ENCODE measurements at places on chromosomes 16 and 17.

- DNase-seq, result peak; percentile 30
These were observed 844 bp downstream of the TBKBP1 start for GRCh38 chr17:47694581-47695428.

GRCh38 chr16:23608194-23608593 lies 12.1 kb upstream of the NDUFAB1 start:
- peak; percentile 48 for DNase-seq

GRCh38 chr16:86306811-86307513 lies 203.4 kb upstream of the FOXF1 start:
- DNase-seq, result peak; percentile 91

DNA sequence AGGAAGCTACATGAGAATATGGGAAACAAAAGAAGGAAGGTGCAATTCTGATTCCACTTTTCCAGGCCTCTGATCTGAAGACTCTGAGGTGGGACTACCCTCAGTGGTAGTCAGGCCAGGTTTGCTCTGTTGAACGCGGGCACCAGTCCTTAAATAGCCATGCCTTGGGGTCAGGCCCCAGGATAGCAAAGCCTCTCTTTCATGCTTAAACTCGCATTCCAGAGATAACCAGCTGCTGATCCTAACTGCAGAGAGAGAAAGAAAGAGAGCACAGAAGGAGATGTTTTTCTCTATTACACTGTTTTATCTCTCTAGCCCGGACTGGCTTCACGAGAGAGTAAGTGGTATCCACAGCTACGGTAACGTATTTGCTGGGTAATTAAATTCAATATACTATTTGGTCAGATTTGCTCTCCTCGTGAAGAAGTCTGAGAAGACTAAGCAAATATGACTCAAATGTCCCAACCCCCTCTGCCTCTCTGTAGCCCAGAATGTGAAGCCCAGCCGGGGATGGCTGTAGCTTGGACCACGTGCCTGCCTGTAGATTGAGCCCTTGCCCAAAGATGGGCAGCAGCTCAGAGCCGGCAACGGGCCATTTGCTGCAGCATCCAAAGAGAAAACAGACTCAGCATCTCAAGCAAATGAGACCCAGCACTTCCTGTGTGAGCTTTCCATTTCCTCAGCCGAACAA lies 122.2 kb downstream of the SMG6 start:
- DNase-seq, result peak; percentile 94

- DNase-seq, result no peak
These were observed 9.6 kb downstream of the GALK1 start for GRCh38 chr17:75755205-75755901.

DNA sequence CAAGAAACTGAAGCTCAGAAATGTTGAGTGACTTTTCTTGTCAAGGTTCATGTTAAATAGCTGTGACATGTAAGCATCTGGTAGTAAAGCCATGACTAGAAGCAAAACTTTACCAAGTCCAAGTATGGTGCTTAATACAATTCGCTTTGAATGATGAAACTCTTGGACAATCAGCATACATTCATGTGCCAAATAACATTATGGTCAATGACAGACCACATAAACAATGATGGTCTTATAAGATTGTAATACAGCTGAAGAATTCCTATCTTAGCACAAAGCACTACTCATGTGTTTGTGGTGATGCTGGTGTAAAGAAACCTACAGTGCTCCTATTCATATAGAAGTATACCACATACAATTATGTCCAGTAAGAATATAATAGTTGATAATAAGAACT lies 97.1 kb upstream of the RPRML start:
- peak; percentile 33 for DNase-seq

DNA sequence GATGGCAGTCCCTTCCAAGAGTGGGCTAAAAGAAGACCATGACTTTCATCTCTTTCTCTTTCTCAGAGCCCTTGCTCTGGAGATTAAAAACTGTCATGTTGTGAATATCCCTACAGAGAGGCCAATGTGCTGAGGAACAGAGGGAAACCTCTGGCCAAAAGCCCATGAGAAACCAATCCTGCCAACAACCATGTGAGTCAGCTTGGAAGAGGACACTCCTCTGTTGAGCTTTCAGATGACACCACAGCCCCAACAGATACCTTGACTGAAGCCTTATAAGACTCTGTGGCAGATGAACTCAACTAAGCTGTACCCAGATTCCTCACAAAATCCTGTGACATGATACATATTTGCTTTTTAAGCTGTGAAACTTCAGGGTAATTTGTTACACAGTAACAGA lies 19.6 kb downstream of the CPPED1 start:
- no peak for DNase-seq

DNA sequence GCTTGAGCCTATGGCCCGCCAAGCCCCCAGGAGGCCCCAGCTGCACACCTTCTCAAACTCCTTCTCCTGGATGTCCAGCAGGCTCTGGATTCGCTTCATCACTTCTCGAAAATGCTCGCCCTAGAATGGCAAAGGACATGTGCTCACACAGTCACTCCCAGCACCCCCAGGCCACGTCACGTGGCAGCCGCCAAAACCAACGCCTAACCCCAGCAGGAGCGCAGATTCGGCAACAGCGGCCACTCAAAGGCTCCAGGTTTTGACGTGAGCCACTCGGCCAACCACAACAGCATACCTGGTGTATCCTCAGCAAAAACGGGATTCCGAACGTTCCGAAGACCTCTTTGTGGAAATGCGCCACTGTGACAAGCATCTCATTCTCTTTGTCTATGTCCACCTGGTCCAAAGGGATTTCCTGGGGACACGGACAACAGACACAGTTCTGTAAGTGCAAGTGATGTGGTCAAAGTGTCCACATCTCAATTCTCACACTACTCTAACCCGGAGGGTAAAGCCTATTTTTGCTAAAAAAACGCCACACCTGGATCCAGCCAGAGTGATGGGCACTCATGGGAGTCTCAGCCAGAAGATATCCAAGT lies 12.7 kb downstream of the LITAFD start:
- DNase-seq, result no peak

GRCh38 chr17:29216856-29217255 lies 29.8 kb upstream of the CRYBA1 start:
- DNase-seq, result no peak

DNA sequence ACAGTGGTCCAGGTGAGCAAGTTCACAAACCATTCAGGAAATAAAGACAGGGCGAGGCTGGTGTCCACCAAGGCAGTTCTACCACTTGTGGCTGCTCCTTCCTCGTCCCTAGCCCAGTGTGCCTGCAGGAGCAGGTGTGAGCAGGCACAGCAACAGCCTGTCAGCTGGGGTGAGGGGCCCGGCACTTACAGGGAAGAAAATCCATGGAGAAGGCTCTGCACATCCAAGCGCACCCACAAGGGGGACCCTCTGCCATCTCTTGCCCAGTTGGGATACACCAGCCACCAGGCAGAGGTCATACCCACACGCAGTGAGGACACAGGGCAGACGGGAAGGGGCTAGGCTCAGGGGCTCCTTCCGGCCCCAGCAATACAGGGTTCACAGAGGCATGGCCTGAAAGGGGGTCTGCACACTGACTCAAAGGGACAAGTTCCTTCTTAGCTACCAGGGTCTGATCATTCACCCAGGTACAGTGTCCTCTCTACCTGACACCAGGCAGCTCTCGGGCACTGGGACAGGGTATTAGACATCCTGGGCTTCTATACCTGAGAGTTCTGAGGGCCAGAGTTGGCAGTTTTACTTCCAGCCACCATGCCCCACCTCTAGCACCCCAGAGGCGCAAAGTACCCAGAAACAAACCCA lies 27.0 kb downstream of the CDIP1 start:
- DNase-seq, result peak; percentile 62

GRCh38 chr16:22397464-22397863 lies 23.0 kb upstream of the CDR2 start:
- DNase-seq, result peak; percentile 99

DNA sequence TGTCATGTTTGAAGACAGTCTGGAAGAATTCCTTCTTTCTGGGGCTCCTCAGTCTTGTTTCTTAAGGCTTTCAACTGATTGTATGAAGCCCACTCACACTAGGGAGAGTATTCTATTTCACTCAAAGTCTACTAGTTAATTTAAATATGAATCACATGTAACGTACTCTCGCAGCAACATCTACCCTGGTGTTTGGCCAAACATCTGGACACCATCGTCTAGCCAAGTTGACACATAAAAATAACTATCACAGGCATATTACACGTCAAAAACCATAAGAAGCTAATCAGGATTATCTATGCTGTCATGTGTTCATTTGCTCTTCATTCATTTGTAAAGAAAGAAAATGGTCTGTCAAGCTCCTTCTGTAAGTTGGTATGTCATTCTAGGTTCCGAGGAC lies 787.4 kb downstream of the KCNJ2 start:
- DNase-seq, result no peak

GRCh38 chr17:7750321-7750821 lies 32.8 kb downstream of the DNAH2 start:
- DNase-seq, result peak; percentile 84

- DNase-seq, result peak; percentile 35
These were observed 7.9 kb downstream of the KRT37 start for GRCh38 chr17:41416479-41416878.

DNA sequence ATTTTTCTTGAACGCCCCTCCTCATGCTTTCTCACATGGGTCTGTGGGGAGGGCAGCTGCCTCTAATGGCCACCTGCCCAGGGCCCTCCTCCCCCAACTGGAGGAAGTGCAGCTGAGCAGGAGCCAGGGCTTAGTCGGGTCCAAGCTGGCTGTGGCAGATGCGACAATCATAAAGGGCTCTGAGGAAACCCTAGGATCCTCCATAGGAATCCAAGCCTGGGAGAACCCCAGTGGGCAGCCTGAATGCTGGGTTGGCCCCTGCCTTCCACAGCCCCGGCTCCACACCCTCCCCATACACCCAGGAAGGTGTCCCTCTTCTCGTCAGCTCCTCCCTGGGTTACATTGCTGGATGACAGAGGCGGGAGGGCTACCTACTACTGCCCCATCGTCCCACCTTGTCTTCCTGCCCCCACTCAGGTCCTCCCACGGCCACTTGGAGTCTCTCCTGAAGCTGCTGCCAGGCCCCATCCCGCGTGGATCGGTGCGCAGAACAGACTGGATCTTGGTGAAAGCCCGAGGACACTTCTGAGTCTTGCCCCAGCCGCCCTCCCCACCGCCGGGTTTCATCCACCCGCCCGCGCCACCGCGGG lies 15.6 kb upstream of the CBFB start:
- DNase-seq, result no peak

DNA sequence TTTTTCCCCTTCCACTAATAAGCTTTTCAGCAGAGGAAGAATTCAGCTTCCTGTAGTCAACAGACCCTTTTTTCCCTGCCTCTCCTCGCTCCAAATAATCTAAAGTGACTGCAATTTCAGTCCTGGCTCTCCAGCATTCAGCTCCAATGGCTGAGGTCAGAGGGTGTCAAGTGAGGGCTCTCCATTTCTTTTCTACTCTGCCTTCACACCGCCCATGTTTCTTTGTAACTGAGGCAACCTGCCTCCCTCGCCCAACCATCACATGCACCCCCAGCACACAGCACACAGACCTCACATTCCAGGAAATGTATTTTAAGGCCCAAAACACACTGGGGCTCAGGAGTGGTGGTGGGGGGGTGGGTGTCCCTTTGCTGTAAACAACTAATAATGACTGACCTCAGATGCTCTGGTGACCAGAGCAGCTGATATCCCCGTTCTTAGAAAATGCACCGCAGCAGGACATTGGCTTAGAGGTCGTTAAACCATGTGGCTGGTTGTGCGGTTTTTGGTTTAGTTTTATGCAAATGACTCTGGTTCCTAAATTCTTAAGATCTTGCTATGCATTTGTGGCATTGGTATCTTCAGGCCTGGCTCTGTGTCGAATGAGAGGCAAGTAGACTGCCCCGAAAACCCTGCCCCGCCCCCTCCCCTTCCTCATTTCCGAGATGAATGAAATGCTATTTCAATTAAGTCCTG lies 203.6 kb downstream of the ZFHX3 start:
- DNase-seq, result no peak

GRCh38 chr17:976312-976711 lies 3.3 kb downstream of the NXN start:
- DNase-seq, result no peak

- no peak for DNase-seq
These were observed 13.2 kb downstream of the XYLT1 start for GRCh38 chr16:17457513-17457912.

- peak; percentile 48 for DNase-seq
These were observed 5.8 kb upstream of the DHRS13 start for GRCh38 chr17:28908640-28909167.

DNA sequence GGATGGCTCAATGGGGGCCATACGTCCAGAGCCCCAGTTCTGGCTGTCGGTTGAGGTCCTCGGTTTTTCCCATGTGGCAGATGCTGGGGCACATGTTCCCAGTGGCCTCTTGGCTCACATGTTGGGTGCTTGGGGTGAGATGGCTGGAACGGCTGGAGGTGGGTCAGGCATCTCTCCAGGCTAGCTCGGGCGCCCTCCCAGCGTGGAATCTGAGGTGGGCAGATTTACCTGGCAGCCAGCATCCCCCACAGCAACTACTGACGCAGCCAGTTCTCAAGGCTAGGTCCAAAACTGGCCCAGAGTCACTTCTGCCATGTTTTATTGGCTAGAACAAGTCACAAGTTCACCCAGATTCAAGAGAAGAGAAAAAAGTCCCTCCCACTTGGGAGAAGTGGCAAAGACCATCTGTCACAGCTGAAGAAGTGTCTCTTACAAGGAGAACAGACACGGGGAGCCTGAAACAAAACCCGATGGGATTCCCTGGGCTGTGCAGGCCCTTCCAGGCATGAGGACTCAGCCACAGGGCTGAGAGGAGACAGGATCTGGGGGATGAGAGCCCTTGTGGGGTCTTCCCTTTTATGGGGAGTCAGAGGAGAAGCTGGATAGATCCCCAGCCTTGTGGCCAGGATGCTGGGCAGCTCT lies 15.2 kb downstream of the ACE start:
- DNase-seq, result no peak

- no peak for DNase-seq
These were observed 116.1 kb upstream of the IRX6 start for GRCh38 chr16:55207693-55208428.

DNA sequence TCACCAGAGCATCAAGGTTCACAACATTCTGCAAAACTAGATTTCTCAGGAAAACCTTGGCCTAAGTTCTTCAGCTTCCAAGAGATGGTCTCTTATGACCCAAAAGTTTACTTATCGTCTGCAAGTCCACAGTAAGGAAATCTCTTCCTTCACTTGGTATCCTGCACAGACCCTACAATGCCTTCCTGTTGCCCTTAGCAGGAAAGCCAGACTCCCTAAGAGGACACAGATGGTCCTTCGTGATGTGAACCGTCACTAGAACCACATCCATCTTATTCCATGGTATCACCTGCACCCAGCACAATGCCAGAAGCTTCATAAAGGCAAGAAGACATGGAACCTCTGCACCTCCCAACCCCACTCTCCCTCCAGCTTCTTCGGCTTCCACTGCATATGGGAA lies 34.1 kb downstream of the CMC2 start:
- no peak for DNase-seq

All from choroid plexus epithelial cell (primary cell).